Thyroid gland (tissue), 4 donors: ENCODE measurements at places on chromosomes 2 and 18. TPM values are rescaled to one million over a fixed set of nuclear protein-coding genes. Genes with fewer than 3 reads are reported as not detected.

Gene FSHR
- not detected for total RNA-seq

Gene UGT1A6
- 3.7 TPM for total RNA-seq

Gene MYO1B
- 43.8 TPM for total RNA-seq

Gene ZFAND2B
- 101 TPM for total RNA-seq

Gene ADCY3
- total RNA-seq: 28.1 TPM

Gene ADGRF3
- 0.38 TPM for total RNA-seq

Gene DUSP2
- total RNA-seq: 8.4 TPM

Gene MC5R
- total RNA-seq: not detected

Gene ZEB2
- total RNA-seq: 52.1 TPM

Gene PROM2
- 21.4 TPM for total RNA-seq

Gene FKBP7
- total RNA-seq: 19.4 TPM

Gene IL36RN
- not detected for total RNA-seq

- DNase-seq: no peak
Observed at GRCh38 chr2:108917526-108917925, 71.5 kb downstream of the EDAR start.

DNA sequence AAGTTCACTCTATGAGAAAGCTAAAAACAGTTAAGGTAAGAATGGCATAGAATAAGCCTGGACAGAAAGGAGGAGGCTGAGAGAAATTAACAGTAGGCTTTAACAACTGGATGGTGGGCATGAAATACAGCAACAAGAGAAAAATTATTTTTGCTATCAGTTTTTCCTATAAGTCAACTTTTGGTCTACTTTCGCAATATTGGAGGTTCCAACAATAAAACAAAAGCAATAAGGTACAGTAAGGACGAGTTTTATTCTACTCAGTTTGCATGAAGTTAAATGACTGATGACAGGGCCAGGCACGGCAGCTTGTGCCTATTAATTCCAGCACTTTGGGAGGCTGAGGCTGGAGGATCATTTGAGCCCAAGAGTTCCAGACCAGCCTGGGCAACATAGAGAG lies 17.3 kb downstream of the RAB1A start:
- no peak for DNase-seq

DNA sequence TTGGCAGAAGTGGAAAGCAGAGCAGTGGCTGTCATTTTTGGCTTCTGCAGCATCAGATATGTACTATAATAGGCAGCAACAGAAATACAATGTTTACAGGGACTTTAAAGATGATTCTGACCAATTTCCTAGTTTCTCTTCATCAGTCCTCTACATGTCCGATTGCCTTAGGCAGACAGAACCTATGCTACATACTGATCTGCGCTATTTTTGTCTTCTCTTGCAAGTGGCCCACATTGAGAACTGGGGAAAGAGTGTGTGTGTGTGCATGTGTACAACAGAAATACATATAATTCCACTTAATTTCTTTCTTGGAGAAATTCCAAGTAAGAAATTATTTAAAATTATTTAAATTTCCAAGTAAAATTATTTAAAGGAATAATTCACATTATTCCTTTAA lies 77.1 kb upstream of the CHRNA1 start:
- DNase-seq: no peak

DNA sequence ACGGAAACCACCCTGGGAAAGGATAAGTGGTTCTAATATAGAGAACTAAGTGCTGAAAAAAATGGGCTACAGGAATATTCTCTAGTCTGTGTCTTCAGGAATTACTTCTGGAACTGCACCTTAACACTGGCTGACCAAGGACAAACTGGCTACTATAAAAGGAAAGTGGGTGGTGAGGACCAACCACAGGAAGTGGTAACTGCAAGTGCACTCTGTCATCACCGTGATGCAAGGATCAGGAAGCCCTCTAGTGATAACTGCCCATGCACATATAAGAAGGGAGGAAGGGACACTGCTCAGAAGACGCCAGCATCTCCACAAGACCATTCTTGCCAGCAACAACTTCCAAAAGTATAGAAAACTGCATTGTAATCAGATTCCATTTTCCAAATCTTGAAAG lies 424.4 kb upstream of the RGPD4 start:
- no peak for DNase-seq

DNA sequence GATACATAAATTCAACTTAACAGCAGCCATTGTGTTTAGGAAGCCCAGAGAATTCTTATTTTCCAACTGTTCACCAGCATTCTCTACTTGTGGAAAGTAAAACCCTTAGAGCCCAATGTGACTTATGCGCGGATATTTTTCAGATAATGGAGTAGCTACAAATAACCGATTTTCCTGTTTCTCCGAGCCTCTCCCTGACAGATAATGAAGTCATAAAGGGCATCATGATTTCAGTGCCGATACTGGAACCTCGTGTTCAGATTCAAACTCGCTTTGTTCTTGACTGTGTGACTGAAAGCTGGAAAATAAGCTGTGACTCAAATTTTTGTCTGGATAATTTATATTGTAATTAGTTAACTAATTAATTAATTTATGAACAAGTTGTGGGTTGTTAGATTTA lies 228.2 kb downstream of the VAPA start:
- no peak for DNase-seq

DNA sequence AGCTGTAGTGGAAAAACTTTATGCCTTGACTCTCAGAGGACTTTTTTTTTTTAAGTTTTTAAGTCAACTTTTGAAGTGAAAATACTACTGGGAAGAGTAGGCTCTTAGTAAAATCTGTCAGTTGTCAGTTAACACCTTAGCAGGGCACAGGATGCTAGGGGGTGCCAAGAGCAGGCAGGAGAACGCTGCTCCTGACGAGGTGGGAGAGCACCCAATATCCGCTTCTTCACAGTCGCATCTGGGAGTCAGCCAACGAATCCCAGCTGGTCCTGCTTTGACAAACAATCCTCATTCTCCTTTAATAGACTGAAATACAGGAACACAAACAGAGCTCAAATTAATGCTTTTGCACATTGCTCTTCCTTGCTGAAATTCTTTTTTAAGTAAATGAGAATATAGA lies 709.5 kb upstream of the ACVR2A start:
- no peak for DNase-seq

DNA sequence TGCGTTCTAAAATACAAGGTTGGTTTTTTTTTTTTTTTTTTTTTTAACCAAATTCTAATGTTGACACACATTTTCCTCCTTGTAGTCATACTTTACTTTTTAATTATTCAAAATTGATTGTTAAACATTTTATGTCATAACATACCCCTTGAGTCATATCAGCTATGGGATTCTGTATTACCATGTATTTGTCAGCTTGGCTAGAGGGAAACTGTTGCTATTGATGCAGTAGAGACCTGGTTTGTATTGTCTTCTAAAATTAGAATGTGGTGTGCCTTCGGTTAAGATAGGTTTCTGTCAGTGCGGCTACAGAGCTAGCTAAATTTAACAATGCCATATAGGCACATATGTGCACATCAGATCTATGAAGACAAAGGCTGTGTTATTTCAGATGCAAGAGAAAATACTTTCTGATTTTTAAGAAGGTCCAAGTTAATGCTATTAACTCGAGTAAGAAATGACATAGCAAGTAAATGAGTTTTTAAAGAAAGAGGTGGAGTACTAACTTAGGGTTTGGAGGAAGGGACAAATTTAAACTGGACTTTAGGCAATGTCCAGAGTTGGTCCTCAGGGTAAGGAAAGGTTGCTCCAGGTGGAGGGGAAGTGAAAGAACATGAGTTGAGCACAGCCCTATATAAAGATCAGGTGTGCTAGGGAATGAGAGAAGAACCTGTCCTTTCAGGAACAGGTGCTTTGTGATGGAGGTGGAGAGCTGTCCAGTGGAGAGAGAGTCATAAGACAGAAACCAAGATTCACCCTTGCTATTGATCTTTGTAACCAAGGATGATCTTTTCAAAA lies 152.3 kb downstream of the PRPF40A start:
- no peak for DNase-seq

DNA sequence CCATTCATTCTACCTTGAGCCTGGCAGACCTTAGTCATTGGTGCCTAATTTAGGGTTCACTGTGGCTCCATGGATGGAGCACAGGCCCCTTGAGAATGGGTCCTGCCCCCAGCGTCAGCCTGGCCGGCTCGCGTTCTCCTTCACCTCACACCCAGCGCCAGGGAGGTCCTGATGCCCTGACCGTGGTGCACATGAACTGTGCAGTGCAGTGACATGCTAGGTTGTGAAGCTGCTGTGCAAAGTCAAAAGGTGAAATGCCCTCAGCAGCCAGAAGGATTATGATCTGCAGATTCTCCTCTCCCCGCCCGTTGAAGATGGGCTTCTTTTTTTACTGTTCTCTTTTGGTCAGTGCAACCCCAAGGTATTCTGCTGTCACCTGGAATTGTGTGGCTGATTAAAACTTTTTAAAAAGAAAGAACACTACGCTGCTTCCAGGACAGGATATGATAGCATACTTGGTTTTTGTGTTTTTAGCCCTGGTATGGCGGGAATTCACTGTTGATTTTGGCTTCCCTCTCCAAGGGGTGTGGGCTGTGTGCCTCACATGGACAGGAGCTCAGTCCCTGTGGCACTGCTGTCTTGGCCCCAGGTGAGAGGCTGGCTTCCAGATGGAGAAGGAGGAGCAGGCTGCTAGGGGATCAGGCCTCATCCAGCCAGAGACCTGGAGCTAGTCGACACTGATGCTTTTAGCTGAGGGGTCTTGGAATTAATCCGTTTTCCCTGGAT lies 49.4 kb upstream of the MCFD2 start:
- peak; percentile 94 for DNase-seq

GRCh38 chr18:7678389-7678788 lies 111.3 kb downstream of the PTPRM start:
- no peak for DNase-seq

GRCh38 chr2:26674002-26674751 lies 18.3 kb upstream of the KCNK3 start:
- DNase-seq: no peak

DNA sequence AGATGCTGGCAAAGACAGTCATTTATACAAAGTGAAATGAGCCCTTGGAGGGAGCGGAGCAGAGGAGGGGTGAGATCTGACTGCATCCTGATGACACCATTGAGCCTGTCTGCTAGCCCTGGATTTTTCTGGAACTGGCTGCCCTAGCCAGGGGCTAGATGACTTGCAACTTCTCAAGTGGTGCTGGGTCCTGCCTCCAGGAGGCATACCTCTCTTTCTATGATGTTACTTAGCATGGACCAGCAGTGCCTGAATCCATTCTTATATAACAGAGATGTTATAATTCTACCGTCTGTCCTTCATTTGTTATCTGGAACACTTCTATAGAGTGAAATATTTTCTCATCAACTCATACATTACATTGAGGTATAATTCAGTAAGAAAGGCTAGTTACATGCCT lies 8.5 kb upstream of the TWIST2 start:
- no peak for DNase-seq

- DNase-seq: peak; percentile 32
Observed at GRCh38 chr2:190860985-190861680, 19.5 kb upstream of the GLS start.

GRCh38 chr2:226137201-226137811 lies 662.3 kb downstream of the IRS1 start:
- DNase-seq: no peak

DNA sequence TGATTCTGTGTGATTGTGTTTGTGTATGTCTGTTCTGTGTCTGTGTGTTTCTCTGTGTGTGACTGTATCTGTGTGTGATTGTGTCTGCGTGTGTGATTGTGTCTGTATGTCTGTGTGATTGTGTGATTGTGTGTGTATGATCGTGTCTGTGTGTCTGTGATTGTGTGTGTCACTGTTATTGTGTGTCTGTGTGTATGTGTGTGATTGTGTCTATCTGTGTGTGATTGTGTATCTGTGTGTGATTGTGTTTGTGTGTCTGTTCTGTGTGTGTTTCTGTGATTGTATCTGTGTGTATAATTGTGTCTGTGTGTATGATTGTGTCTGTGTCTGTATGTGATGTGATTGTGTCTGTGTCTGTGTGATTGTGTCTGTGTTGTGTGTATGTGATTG lies 11.7 kb upstream of the KLHL30 start:
- no peak for DNase-seq

- DNase-seq: no peak
Observed at GRCh38 chr2:182744490-182744889, 28.4 kb downstream of the DNAJC10 start.

DNA sequence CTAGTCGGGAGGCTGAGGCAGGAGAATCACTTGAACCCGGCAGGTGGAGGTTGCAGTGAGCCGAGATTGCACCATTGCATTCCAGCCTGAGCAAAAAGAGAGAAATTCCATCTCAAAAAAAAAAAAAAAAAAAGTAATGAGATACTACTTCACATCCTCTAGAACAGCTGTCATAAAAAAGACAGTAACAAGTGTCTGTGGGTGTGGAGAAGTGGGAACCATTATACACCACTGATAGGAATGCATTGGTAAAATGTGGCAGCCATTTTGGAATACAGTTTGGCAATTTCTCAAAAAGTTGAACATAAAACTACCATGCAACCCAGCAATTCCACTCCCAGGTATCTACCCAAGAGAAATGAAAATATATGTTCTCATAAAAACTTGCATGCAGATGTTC lies 166.6 kb downstream of the GREB1L start:
- no peak for DNase-seq

DNA sequence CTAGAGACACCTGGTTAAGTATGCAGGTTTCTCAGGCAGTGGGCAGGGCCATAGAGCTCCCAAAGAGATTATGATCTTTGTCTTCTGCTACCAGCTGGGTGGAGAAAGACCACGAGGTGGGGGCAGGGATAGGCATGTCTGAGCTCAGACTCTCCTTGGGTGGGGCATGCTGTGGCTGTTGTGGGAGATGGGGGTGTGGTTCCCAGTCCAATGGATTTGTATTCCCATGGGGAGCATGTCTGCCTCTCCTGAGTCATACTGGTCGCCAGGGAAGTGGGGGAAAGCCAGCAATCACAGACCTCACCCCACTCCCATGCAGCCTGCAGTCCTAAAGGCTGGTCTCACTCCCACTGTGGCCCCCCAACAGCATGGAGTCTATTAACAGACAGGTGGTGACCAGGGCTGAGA lies 31.4 kb upstream of the RHOB start:
- DNase-seq: no peak

GRCh38 chr2:235803028-235803427 lies 309.2 kb downstream of the AGAP1 start:
- no peak for DNase-seq

DNA sequence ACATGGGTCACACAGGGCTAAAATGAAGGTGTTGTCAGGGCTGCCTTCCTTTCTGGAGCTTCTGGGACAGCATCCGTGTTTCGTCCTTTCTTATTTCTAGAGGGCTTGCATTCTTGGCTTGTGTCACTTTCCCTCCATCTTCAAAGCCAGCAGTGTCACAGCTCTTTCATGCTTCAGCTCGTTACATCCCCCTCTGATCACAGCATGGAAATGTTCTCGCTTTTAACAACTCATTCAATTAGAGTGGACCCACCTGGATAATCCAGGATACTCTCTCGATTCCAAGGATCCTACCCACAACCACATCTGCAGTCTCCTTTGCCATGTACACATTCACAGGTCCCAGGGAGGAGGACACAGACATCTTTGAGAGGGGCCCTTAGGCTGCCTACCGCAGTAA lies 316.2 kb upstream of the FIGN start:
- no peak for DNase-seq
